ENCODE measurements at places on chromosomes 1 and 21.

- no peak for DNase-seq
Observed at GRCh38 chr21:36481639-36482038, 1.7 kb upstream of the CLDN14 start.

- no peak for DNase-seq
Observed at GRCh38 chr1:240404286-240404685, 207.7 kb downstream of the GREM2 start.

DNA sequence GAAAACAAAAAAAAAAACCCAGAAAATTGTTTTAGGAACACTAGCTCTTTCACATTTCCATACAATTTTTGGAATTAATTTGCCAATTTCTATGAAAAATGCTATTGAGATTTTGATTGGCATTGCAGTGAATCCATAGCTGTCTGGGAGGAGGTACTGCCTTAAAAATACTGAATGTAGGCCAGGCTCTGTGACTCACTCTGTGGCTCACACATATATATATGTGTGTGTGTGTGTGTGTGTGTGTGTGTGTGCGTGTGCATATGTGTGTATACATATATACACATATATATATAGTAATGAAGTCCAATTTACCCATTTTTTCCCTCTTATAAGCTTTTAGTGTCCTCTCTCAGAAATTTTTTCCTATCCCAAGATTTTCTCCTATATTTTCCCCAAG lies 214.2 kb upstream of the DMRTA2 start:
- DNase-seq: no peak

DNA sequence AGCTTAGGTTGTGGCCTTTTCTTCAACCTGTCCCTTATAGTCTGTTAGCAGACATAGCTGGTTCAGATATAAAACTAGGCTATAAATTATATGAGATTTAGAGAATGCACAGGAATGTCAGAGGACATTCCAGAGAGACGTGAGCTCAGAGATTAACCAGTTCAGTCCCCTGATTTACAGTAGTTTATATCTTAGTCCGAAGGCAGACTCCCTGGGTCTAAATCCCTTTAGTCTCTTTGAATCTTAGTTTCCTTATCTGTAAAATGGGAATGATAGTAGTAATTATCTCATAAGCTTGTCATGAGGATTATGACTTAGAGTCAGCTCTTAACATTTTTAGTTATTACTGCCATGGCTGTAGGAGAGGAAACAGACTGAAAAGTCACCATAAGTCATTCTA lies 45.5 kb upstream of the PLXNA2 start:
- no peak for DNase-seq

GRCh38 chr1:154993572-154994268 lies at the start of gene LENEP:
Gene LENEP (plus strand): TSS chr1:154993586. CDS start chr1:154993608, 22 bp downstream.
- DNase-seq: no peak

DNA sequence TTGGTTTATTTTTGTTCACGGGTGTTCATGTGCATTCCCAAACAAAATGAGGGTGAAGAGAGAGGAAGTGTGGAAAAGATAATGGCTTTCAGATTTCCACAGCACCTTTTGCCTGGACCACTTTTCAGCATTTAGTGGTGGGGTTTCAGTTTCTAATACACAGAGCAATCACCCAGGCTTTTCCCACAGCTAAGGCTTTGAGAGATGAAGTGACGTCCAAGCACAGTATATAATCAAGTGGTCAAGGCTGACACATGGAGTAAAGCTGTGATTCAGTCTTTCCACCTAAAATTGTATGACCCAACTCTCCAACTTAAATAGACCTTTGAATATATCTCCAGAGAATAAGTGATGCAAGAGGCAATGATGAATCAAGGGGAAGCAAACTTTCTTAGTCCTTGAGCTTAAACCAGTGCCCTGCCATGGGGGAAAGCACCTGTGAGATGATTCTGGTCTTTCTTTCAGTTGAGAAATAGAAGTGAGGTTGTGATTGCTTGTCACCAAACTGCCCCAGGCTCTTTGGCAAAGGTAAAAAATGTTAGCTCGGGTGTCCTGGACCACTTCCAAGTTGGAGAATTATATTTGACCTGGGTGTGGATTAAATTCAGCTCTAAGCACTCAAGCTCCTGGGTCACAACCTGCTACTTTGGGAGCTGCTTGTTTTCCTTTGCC lies 2.4 kb upstream of the PIK3R3 start:
- DNase-seq: peak; percentile 77

DNA sequence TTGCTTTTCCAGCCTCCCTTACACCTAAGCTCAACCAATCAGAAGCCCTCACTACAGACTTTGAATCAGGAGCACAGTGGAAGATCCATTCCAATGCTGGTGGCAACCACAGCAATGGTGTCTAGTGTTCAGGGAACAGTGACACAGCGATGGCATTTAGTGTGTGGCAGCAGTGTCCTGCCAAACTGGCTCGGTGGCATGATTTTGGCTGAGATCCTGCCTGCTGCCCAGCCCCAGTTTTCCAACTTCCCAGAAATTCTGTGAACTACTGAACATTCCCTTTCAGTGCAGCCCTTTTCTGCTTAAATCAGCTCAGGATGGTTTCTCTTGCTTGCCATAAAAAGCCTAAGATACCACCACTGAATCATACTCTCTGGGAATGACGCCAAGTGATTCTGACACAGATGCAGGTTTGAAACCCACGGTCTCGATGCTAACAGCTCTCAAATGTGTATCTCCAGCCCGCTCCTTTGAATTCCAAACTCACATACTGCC lies 8.8 kb downstream of the ASAP3 start:
- DNase-seq: no peak

DNA sequence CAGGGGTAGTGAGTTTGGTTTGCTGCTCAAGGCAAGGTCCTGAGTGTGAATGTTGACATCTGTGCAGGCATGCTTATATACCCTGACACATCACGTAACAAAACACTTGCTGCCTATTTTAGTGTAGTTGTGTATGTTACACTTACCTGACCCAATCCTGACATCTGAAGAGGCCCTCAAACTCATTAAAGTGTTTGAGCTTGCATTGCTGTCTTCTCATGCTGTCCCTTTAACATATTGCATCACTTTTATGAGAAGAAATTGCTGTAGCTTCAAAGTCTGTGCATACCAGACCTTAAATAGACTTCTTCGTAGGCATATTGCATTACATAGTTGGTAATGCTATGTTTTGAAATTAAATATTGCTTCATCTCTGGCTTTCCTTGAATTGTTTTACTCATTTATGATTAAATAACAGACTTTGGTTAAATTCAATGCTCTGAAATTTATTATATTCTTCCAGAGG lies at the start of gene KRTAP19-3:
Gene KRTAP19-3, minus strand, starts transcription at position 51 of the 466 bp plus-strand sequence. CDS start 56 bp downstream, outside the sequence.
- DNase-seq: no peak

- no peak for DNase-seq
Observed at GRCh38 chr1:61941794-61942193, 199.5 kb downstream of the PATJ start.

DNA sequence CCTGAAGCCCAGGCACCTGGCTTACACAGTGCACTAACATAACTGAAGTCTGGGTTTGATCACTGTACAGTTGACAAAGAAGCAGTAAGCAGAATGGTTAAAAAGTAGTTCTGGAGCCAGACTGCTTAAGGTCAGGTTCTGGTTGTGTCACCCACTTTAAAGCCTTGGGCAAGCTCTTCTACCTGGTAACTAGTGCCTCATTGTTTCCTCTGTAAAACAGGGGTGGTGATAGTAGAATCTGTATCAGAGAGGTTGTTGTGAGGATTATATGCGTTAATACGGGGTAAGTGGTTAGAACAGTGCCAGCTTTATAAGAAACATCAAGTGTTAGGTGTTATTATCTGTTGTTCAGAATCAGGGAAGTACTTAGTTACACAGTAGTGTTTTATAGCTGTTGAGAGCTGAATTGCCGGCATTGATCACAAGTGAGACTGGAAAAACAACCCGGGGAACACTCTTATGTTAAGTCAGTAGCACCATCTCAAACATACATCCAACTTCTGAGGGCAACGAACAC lies 3.7 kb downstream of the BACH1 start:
- no peak for DNase-seq

DNA sequence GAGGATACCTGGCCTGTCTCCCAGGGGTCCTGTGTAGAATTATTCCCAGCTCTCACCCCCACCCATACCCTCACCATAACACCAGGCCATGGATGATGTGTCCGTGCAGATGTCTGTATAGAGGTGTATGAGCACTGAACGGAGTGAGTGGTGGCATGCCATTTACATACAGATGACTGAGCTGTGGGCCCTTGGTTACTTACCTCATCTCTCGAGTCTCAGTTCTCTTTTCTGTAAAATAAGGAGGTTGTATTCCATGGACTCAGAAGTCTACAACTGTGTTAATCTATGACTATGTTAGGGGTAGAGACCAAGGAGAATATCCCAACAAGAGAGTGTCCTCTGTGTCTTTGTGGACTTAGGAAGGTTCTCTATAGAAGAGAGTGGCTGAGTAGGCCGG lies 65.6 kb upstream of the CD1D start:
- DNase-seq: no peak

GRCh38 chr1:231855926-231856325 lies 229.3 kb downstream of the DISC1 start:
- no peak for DNase-seq

DNA sequence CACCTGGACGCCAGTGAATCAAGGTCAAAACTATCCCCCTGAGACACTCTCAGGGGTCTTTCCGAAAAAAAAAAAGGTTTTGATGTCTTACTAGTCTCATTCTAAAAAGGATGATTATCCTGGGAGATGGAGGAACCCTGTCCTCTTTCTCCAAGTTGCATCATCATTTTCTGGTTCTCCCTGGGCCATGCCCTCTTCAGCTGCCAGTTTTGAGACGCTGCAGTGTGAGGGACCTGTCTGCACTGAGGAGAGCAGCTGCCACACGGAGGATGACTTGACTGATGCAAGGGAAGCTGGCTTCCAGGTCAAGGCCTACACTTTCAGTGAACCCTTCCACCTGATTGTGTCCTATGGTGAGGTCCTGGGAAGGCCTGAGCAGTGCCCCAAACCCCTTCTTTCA lies 3.5 kb downstream of the FCRLA start:
- no peak for DNase-seq

DNA sequence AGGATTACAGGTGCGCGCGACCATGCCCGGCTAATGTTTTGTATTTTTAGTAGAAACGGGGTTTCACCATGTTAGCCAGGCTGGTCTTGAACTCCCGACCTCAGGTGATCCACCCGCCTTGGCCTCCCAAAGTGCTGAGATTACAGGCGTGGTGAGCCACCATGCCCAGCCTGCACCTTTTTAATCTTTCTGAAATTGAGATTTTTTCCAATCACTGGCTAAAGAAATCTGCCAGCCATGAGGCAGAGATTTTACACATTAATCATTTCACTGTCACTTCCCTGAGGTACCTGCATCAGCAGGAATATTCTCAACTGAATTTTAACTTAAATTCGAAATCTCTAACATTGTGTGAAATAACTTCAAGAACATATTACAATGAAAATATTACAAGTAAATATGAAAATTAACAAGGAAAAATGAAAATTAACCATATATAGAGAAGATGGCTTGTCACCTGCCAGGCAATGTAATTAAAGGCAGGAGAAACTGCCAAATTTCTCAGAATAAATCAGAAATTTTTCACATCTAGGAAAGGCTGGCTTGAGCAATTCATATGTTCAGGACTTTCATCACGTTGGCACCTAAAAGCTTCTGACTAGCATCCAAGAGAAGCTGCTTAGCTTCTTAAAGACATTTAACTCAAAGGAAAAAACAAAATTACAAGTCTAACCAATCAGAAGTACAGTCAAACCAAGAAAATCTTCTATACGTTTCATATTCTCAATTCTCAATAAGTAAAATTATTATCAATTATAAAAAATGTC lies 5.9 kb downstream of the ANKRD13C start:
- no peak for DNase-seq

DNA sequence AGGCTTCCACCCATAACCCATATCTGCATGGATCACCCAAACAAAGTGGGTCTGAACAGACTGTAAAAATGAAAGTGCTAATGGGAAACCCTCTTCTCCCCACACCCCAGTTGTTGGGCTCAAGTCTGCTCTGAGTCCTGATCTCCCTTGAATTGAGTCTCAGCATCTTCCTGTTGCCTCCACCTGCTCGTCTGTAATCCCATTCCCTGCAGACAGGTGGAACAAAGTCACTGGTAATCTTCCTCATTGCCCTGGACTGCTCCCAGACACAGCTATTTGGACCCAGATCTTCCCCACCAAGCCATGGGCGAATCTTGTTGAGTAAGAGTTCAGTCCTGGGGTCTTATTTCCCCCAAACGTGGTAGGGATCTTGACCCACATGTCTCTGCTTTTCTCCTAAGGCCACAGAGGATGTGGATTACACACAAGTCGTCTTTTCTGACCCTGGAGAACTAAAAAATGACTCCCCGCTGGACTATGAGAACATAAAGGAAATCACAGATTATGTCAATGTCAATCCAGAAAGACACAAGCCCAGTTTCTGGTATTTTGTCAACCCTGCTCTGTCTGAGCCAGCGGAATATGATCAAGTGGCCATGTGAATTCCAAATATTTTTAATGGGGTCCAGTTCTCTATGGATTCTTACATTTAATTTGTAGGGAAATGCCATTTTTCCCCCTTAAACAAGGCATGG lies 15.7 kb downstream of the AVPR1B start:
- no peak for DNase-seq

DNA sequence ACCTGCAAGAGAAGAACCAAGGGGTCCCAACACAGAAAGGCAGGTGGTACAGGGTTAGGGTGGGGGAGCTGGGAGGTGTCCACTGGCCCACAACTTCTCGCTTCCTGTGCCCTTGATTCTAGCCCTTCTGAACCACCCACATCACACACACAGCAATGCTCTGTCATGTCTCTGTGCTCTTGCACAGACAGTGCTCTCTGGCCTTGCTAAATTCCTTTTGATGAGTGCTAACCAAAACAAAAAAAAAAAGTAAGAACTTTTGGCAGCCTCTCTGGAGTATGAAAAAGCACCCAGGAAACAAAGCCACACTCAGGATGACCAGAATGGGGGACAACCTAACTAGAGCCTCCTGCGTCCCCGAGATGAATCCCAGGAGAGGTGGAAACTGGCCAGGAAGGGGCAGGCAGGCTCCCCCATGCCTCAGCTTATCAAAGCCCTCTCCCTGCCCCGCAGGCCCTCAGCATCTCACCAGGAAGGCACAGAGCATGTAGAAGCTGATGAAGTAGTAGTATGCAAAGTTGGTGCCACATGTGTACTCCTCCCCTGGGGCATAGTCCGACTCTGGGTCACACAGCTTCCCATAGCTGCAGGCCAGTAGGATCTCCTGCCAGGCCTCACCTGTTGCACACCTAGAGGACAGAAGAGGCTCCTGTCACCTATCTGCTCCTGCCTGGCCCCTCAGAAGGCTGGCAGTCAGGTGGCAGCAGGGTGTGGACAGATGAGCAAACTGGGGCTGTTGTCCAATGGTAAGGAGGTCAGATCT lies 27.2 kb upstream of the KIF21B start:
- DNase-seq: no peak

DNA sequence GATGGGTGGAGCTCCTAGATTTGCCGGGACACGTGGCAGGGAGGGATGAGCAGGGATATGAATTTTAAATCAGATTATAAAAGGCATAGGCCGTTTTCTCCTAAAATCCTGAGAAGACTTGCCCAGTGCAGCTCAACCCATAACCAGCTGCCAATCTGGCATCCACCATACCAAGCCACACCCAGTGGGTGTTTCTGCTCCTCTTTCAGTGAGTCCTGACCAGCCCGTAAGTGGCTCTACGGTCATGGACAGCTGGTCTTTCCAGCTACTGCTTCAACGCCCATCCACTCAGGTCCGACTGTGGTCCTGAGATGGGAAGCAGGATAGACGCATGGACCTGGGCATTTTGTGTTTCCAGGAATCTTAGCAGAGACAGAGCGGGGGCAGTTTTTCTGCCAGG lies 107.2 kb downstream of the LAMC2 start:
- DNase-seq: no peak

GRCh38 chr21:46637952-46638746 lies 2.7 kb downstream of the PRMT2 start:
- no peak for DNase-seq

- DNase-seq: no peak
Observed at GRCh38 chr1:10459184-10459583, 9.4 kb downstream of the CORT start.

GRCh38 chr1:1013105-1013921 lies at the start of gene ISG15:
Gene ISG15 (plus strand): TSS chr1:1013497. CDS start chr1:1013574, 77 bp downstream.
- DNase-seq: peak; percentile 52
